ENCODE measurements at places on chromosomes 6 and 20.

DNA sequence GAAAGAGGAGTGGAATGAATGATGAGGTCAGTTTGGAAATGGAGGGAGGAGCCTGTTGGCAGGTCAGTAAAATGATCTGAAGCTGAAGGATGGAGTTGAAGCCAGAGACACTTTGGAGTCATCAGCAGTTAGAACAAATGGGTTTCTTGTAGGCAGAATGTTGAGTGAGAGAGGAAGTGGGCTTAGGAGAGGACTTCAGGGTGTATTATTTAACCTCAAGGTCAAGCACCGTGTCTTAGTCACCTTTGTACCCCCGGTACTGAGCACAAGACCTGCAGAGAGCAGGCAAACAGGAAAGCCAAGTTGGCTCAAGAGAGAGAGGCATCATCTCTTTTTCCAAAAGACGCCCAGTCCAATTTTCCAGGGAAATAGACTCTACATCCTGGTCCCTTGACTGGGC lies 23.3 kb downstream of the C20orf173 start:
- no peak for DNase-seq

GRCh38 chr6:117267766-117268534 lies 2.6 kb downstream of the VGLL2 start:
- no peak for DNase-seq

DNA sequence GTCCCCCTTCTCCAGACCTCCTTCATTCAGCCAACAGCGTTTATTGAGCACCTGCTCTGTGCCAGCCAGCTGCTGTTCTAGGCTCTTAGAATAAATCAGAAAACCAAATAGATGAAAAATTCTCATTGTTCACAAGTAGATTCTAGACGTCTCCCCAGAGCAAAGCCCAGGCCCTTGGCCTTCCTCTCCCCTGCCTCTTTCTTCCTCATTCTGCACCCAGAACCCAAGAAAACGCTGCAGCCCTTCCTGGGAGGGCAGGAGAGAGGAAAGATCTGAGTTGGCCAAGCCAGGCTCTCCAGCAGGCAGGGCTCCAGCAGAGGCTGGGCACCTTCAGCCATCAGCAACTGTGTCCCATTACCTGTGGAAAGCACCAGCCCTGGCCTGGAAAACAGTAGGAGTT lies 12.0 kb upstream of the BPI start:
- DNase-seq: no peak

GRCh38 chr6:13681305-13682061 lies 30.2 kb downstream of the RANBP9 start:
- no peak for DNase-seq

DNA sequence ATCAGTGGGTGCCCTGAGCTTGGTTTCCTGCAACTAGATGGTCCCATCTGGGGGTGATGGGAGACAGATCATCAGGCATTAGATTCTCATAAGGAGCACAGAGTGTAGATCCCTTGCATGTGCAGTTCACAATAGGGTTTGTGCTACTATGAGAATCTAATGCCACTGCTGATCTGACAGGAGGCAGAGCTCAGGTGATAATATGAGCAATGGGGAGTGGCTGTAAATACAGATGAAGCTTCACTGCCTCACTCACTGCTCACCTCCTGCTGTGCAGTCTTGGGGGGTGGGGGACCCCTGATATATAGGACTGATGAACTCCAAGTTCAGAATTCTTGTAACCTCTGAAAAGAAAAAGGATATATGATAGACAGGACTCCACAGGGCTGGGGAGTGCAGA lies 108.0 kb downstream of the RIN2 start:
- DNase-seq: no peak

GRCh38 chr6:115001731-115002350 lies 659.0 kb upstream of the HS3ST5 start:
- DNase-seq: no peak

GRCh38 chr6:100593522-100593921 lies 128.8 kb upstream of the SIM1 start:
- peak; percentile 81 for DNase-seq

DNA sequence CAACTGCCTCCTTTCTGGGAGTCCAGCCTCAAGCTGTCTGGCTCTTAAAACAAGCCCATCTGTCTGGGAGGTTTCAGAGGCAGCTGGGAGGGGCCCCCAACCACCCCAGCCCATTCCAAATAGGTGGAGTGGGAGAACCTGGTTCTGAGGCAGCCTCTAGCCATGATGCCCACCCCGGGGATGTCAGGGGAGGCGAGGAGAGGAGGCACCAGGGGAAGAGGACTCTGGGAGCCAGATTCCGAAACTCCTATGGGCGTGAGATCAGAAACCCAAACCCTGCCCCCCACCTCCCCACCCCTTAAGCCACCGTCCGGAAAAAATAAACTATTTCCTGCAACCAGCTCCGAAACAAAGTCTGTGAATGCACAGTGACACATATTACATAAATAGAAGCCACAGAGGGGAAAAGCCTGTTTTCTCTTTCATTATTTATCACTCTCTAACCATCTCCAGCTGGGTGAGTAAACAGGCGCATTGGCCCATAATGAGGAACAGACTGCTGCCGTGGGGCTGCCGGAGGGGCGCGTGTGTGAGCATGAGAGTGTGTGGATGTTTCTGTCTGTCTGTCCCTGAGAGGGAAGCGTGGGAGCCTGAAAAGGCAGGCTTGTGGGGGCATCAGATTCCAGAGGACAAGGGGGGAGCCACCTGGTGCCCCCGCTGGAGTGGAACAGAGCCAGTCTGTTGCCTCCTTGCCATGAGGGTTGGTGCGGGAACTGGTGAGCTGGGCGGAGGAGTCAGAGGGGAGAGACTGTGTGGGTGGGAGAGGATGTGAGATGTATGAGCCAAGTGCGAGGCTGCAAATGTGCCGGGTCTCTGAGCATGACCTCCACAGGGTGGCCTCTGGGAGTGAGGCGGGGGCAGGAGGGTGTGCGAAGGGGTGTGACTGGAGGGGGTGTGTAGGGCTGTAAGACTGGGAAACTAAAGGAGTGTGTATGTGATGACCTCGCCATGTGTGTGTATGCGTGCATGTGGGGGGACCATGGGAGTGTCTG lies 14.3 kb upstream of the FOXP4 start:
- DNase-seq: peak; percentile 86

DNA sequence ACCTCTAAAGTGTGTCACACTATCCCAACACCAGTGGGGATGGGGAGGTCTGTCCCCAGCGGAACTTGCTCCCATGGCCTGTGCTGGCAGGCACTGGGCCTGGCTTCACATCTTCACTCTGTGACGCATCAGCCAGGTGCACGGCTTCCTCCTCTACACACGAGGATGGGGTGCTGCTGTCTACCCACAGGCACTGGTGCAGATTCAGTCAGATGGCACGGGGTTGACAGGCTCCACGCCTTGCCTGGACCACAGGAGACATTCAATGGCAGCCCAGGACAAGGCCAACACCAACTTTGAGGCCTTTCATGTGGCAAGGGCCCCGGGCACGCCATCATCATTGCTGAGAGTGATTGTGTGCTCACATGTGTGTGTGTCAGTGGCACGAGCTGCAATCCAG lies 92.4 kb downstream of the TMEM242 start:
- no peak for DNase-seq

GRCh38 chr6:466564-466963 lies 75.0 kb downstream of the IRF4 start:
- DNase-seq: no peak

- DNase-seq: no peak
Measured at GRCh38 chr20:9744551-9744950, 94.3 kb downstream of the PAK5 start.

DNA sequence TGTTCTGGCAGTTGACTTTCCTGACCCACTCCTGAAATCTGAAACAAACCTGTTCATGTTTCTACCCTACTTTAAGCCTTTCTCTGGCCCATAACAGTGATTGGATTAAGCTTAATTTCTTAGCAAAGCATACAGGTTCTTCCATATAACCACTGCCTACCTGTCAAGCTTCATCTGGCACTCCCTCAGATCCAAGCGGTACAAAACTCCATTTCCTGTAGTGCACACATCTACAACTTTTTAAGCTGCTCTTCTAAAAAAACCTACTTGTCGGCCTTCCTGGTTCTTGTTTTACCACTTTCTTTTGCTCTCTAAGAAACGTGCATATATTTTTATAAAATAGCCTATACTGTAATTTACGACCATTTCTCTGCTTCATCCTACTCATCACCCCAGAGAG lies 916 bp upstream of the PPP1R11 start:
- DNase-seq: no peak

DNA sequence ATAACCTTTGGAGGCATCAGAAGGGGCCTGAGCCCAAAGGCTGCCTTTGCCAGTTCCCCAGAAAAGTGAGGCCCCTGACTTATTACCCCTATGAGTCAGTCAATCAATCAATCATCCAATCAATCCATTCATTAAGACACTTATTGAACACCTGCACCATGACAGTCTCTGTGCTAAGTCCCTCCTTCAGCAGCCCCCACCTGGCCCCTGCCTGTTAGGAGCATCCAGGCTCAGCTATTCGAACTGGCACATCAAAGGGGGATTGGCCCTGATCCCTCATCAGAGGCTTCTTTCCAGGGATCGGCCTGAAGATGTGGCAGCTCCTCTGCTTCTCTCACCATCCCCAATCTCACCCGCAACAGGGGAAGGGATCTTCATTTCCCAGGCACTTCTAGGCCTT lies 27.7 kb upstream of the VEGFA start:
- DNase-seq: no peak

DNA sequence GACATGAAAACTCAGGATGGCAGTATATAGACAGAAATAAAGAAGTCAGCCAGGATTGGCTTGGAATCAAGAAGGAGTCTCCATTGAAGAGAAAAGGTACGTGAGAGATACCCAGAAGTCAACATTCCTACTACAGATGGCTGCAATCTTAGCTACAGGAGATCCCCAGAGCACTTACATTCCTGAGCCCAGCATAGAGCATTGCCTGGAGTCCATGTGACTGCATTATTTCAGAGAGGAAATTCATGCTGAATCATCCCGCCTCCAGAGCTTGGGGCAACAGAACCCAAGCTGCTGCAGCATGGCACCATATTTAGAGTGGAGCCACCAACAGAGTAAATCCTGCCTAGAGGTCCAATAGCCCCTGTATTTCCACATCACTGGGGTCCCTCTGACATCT lies 125.0 kb upstream of the GRIK2 start:
- no peak for DNase-seq

- no peak for DNase-seq
Measured at GRCh38 chr20:59183751-59184150, 20.1 kb downstream of the ZNF831 start.

DNA sequence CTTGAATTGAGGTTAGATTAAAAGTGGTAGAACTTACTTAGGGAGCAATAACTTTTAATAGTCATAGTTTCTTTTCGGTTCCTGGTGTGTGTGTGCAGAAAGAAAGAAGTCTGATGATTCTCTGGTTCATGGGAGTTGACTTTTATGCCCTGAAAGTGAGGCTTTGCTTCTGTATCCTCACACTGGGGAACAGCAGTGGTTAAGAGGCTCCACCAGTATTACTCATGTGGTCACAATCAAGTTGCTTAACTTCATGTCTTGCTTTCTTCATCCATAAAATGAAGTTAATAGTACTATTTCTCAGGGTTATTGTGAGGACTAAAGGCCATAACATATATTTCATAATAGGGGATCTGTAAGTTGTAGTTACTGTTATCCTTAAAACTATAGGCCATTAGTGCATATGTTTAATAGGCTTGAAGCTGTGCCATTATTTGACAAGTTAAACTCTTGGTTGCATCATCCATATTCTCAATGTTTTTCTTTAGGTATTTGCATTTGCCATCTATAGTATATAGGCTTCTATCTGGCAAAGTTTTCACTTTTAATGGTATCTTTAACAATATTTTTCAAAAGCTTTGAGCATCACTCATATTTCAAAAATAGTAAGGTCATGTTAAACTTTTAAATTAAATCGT lies 262.4 kb downstream of the PLCB1 start:
- no peak for DNase-seq

- no peak for DNase-seq
Measured at GRCh38 chr20:3803854-3804253, 7.7 kb downstream of the CDC25B start.

- no peak for DNase-seq
Measured at GRCh38 chr20:18647777-18648176, 59.9 kb downstream of the DTD1 start.

DNA sequence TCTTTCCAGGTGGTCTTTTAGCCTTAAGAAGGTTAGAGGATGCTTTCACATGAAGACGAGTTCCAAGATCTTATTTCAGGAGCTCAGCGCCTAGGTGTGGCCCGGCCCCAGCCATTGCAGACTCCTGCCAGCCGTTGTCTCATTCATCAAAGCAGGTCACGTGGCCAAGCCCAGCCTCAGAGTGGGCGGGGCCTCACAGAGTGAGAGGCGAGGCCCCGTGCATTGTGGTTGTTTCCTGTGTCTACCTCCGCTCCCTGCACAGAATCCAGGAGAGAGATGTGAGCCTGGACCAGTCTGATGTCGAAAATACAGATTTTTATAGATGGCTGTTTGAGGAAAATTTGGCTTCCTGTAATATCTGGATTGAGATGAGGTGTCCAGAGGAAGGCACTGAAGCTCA lies 49.2 kb upstream of the CST5 start:
- DNase-seq: peak; percentile 5

GRCh38 chr6:148104131-148104530 lies 238.5 kb upstream of the SASH1 start:
- no peak for DNase-seq

DNA sequence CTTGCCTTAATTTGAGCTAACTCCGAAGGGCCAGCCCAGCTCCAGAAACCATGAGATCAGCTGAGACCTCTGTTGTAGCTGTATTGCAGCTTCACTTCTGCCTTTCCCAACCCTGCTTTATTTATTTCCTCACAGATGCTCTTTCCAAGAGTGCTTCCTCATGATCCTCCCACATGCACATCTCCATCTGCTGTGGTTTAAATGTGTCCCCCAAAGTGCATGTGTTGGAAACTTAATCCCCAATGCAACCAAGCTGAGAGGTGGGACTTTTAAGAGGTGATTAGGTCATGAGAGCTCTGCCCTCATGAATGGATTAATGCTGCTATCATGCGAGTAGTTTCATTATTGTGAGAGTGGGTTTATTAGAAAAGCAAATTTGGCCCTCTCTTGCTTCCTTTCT lies 164.4 kb upstream of the TAB2 start:
- DNase-seq: no peak

GRCh38 chr20:57122536-57123489 lies 143.6 kb downstream of the BMP7 start:
- DNase-seq: no peak

- no peak for DNase-seq
Measured at GRCh38 chr6:38634518-38634917, 5.2 kb downstream of the BTBD9 start.

- no peak for DNase-seq
Measured at GRCh38 chr6:44373787-44374186, 13.7 kb upstream of the CDC5L start.

- no peak for DNase-seq
Measured at GRCh38 chr20:45247865-45248264, 6.5 kb downstream of the SLPI start.

DNA sequence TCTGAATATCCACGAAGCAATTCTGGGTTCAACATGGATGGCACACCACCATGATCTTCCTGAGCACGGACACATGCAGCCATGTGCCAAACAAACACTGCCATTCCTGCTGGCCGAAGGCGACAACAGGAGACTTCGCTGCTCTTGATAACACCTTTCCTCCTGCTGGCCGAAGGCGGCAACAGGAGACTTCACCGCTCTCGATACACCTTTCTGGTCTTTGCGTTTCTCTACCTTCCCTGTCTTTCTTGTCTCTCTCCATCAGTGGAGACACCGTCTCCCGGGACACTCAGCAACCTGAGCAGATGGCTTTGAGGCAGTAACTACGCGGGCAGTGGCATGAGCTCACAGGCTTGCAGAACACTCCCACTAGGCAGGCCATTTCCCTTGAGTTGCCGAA lies 54.9 kb upstream of the MPC1 start:
- DNase-seq: no peak
